ENCODE measurements at places on chromosomes 4 and X.

DNA sequence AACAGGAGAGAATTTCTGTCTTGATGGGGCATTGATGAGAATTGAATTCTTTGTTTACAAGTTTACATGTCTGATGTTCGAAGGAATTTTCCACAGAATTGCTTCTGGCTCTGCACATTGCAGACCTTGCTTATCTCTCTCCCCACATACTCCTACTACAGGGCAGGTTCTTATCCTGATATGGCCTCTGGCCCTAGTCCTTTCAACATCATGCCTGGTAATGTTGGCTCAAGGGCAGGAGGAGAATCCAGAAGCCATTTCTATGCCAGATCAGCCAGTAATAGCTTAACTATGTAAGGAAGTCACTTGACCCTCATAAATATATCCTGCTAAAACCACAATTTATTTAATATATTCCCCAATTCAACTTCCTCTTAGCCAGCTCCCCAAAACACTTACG is 24.3 kb upstream of the TSPAN5 start:
- no peak for DNase-seq

DNA sequence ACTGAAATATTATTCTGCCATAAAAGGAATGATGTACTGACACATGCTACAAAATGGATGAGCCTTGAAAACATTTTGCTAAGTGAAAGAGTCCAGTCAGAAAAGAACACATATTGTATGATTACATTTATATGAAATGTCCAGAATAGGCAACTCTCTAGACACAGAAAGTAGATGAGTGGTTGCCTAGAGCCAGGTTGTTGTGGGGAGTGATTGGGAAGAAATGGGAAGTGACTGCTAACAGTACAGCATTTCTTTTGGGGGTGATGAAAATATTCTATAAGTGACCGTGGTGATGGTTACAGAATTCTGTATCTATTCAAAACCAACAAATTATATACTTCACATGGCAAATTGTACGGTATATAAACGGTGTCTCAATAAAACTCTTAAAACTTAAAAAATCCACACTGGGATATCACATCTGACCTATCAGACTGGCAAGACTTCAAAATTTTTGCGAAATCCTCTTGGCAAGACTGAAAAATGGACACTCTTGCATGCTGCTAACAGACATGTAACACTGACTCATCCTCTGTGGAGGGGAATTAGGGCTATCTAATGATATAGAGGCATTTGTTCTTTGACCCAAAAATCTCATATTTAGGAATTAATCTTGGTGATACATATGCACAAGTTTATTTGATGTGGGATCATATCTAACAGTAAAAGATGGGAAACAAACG is 71.8 kb downstream of the FAM13A start:
- peak; percentile 81 for DNase-seq

DNA sequence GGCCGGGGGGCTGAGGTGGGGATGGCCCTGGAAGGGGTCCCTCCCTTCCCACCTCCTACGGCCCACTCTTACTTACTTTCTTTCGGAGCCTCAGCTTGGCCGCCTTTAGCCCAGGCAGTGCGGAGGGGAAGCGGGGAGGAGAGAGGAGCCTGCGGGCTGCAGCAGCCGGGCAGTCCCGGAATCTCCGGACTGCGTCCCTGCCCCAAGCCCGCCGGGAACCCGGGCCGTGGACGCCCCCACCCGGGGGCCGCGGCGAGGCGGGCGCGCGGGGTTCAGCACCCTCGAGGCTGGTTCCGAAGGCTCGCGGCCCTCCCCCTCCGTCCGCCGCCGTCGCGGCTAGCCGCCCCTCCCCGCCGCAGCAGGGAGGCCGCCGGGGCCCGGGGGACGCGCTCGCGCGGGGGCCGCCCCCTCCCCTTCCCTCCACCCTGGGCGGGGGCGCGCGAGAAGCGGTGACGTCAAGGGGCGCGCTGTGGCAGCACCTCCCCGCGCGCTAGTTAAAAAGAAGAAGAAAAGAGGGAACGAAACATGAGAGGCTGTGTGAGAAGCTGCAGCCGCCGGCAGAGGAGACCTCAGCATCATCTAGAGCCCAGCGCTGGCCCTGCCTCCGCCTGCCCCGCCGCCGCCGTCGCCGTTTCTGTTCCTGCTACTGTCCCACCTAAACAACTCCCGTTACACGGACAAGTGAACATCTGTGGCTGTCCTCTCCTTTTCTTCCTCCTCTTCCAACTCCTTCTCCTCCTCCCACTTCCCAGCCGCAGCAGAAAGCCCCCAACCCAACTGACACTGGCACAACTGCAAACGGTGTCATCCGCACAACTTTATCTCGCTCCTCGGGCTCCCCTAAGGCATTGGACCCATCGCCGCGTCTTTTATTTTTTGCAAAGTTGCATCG is at the start of gene HHIP:
Gene HHIP (plus strand): TSS at position 526 of the 892 bp plus-strand sequence. CDS start 520 bp downstream, outside the sequence.
- peak; percentile 58 for DNase-seq

GRCh38 chr4:19944251-19944650 is 307.5 kb upstream of the SLIT2 start:
- no peak for DNase-seq

GRCh38 chr4:93334003-93334402 is 494.6 kb upstream of the ATOH1 start:
- DNase-seq = no peak

DNA sequence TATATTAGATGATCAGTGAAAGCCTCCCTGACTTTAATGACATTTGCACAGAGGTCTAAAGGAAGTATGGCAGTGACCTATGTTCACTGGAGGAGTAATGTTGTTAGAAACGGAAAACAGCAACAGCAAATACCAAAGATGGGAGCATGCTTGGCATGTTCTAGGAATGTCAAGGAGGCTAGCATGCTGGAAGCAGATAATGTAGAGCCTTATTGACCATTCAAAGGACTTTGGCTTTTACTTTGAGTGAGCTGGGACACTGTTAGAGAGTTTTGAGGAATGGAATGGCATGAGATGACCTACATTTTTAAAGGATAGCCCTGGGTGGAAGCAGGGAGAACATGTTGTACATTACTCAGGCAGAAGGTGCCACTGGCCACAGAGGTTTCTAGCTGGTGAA is 6.0 kb downstream of the RPA4 start:
- no peak for DNase-seq

DNA sequence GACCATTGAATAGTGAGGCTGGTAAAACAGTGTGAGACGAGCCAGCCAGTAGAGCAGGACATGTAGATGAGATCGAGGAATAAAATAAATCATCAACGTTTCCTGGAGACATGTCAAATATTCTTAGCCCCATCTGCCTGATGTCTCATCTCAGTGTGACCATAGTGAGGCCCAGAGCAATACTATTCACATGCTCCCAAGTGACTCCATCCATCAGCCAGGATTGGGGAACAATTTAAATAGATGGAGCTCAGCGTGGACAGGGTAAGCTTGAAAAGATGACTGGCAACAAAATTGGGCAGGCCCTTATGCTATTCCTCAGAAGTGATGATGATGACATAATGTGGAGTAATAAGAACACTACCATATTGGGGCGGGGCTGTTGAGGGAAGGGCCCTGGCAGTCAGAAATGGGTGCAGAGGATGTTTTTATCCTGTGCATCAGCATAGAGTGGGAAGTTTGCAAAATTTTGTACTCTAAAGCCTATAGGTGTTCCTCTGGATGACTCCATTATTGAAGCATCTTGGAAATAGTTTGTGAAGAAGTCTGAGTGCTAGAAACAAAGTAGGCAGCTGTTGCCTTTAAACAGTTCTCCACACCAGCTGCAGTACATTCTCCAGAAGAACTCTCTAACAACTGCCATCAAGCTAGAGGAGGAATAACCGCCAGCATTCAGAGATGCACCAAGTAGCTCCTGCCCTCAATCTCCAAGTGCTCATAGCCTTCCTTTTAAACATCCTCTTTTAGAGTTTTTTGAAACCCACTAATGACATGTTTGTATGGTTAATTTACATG is 333.0 kb downstream of the DCHS2 start:
- DNase-seq = no peak

GRCh38 chrX:134023851-134024281 is 38.5 kb upstream of the GPC3 start:
- DNase-seq = no peak

DNA sequence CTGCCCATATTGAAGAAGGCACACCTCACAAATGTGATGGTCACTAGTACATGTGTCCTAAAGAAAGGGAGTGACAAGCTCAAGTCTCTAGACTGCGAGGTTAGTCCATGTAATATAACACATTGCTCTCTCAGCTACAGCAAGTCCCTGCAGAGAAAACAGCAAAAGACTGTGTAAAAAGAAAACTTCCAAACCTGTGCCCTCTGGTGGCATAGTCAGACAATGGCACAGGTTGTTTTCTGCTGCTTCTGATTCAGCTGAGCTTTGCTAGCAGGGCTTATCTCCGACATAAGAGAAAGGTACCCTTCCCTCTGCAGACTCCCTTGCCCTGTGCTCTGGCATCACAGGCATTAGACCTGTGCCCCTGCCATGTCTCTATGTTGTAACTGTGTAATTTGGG is 1.4 kb upstream of the SERPINA7 start:
- no peak for DNase-seq
